ENCODE measurements at places on chromosomes 12 and 14.

DNA sequence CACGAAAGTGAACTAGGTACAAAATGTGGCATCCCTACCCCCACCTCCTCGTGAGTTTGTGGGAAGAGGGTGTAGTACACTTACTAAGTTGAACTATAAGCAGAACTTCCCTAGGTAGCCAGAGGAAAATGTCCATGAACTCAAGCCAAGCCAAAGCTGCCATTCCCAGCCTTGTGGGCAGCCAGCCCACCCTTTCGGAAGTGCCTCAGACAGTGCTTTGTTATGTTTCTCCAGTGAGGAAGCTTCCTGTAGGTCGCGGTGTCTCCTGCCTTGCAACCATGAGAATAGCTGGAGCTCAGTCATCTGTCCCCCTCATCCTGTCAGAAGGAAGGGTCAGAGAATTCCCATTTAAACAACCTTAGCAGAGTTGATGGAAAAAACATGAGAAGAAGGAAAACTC is 266.9 kb downstream of the DUSP6 start:
- no peak for DNase-seq

GRCh38 chr12:83461336-83461935 is 774.7 kb downstream of the TMTC2 start:
- no peak for DNase-seq

DNA sequence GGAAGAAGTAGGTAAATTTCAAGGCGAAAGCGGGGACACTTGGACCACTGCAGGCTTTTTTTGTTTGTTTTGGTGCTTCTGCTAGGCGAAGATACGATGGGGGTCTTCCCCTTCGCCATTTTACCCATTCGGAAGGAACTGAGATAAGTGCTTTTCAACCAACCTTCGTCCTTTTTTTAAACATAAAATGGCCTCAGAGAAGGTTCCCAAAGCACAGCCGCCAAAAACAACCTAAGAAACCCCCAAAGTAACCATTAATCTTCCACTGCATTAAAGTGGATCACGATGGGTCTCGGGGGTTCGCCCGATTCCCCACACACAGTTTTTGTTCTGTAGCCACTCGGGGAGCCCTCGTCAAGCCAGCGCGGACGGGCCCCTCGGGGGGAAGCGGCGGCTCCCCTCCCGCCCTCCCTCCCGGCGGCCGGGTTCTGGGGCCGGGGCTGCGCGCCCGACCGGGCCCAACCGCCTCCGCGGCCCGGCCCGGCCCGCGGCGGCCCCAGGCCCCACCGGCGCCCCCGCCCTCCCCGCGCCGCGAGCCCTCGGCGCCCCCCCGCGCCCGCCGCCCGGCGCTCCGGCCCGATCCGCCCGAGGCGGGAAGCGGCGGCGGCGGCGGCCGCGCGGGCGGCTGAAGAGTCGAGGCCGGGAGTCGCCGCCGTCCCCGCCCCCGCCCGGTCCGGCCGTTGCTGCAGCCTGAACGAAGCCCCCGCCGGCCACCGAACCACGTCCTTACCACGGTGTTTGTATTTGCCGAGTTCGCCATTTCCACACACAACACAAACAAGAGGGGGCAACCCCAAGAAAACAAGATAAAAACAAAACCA is 790 bp downstream of the GTF2A1 start:
- DNase-seq, result peak; percentile 28

GRCh38 chr12:83015390-83016217 is 328.9 kb downstream of the TMTC2 start:
- no peak for DNase-seq

DNA sequence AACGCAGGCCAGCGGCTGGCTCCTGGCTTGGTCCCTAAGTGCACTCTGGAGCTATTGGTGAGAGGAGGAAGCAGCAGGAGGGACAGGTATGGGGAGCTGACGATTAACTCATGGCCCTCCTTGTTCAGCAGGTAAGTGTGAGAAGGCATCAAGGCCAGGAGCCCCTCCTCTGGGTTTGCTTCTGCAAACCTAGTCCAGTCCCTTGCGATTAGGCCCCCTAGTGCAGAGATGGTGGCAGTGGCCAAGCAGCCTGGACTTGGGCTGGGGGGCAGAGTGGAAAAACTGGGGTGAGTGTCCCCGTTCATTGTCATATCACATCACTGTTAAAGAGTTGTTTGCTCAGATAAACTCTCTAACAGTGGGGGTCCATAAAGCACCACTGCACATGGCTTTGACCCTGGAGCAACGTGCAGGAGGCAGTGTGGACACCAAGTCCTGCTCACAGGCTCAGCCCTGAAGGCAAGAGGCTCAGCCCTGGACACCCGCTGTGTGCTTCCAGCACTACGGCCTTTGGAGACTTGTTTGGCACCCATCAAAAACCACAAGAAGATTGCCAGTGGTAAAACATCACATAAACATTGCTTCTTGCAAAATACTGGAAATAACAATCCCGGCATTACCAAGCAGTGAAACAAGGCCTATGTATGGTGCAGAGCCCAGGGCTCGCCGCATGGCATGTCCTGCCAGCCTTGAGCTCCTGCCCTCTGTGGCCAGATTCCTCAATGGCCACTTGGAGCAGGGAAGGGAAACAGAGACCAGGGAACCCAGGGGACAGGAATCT is 184.3 kb upstream of the RTL1 start:
- DNase-seq, result no peak

- DNase-seq, result no peak
Observed at GRCh38 chr14:63269561-63270225, 49.0 kb downstream of the GPHB5 start.

DNA sequence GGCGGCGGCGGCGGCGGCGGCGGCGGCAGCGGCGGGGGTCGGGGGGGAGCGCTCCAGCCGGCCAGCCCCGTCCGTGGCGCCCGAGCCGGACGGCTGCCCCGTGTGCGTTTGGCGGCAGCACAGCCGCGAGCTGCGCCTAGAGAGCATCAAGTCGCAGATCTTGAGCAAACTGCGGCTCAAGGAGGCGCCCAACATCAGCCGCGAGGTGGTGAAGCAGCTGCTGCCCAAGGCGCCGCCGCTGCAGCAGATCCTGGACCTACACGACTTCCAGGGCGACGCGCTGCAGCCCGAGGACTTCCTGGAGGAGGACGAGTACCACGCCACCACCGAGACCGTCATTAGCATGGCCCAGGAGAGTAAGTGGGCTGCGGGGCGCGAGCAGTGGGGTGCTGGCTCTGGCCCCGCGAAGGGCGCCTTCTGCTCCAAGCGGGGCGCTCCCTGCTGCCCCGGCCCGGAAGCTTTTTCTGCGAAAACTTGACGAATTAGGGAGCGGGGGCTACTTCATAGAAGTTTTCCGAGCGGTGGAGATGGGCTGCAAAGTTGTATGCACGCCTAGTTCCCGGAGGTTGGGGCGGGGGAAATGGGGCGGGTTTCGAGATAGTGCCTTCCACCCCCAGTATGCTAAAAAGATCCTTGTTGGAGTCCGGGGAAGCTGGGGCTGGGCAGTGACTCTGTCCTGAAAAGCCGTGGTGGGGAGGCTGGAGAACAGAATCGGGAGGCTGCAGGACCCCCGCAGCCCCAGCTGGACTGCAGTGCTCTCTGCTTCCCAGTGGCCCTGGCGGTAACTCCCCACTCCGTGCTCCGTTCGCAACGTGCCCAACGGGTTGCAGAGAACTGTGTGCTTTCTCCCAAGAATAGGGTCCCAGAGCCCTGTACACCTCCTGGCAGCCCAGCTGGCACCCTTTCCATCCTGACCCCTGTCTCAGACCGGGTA is 751 bp downstream of the GDF11 start:
- DNase-seq, result no peak

GRCh38 chr14:59199205-59199604 is 10.7 kb downstream of the DAAM1 start:
- no peak for DNase-seq

All from stimulated activated CD4-positive, alpha-beta T cell treated with anti-CD3 and anti-CD28 coated beads, TNF-alpha, amount 100 ng/mL, for 1 hour (primary cell).